CD4-positive, alpha-beta T cell (primary cell): ENCODE measurements at places on chromosomes 13 and 19.

DNA sequence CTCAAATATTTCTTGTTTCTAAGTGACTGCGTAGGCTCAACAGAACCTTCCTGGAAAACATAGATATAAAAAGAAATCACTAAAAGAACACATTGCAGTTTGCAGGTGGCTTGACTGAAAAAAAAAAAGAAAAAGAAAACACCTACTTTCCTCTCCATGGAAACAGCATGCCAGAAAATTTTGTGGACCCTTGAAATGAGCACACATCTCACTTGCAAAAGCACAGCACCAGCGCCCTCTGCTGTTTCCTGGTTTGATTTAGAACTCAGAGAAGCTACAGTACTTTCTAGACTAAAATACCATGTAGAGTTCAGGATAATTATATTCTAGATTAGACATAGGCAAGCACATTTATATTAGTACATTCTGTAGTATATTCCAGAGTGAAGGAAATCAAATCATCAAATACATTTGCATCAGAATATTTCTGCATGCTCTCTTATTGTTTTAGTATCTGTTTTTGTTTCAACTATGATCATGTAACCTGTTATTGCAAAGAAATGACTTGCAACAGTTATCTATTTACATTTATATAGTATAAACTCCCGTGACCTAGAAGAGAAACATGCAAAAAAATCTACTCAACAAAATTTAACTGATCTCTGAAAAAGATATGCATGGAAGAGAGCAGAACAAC lies 22.3 kb upstream of the XPO4 start:
- peak; percentile 66 for DNase-seq

GRCh38 chr13:33227927-33228647 lies 57.5 kb downstream of the STARD13 start:
- DNase-seq, result no peak

GRCh38 chr13:78601124-78601873 lies 2.1 kb downstream of the POU4F1 start:
- no peak for DNase-seq

DNA sequence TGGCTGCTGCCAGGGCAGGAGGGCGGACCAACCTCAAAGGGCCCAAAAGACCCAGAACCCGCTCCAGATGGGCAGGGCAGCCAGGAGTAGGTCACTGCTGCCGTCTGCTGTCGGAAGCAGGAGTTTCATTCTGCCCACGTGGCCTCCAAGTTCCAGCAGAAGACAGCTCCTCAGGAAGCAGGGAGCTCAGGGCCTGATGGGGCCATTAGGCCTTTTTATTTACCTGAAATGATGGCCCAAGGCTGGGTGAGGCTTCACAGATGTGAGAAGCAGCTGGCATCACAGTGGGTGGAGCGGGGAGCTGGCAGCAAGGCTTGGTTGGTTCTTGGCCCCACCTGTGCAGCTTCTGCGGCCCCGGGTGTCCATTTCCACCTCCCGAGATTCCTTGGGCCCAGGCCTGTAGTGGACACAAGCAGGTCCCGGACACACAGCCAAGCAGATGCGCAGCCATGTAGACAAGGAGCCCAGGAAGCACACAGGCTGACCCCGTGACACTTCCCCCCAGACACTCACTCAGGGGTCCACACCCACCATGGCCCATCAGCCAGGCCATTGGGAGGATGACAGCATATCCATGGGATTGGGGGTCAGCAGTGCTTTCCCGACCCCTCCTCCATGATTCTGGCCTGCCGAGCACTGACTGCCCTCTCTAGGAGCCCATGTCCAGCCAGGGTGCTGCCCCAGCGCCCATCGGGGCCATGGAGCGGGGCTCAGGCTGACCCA lies 26.4 kb downstream of the C13orf46 start:
- DNase-seq, result no peak

- no peak for DNase-seq
Observed at GRCh38 chr19:47613165-47614020, 4.5 kb downstream of the BICRA start.

DNA sequence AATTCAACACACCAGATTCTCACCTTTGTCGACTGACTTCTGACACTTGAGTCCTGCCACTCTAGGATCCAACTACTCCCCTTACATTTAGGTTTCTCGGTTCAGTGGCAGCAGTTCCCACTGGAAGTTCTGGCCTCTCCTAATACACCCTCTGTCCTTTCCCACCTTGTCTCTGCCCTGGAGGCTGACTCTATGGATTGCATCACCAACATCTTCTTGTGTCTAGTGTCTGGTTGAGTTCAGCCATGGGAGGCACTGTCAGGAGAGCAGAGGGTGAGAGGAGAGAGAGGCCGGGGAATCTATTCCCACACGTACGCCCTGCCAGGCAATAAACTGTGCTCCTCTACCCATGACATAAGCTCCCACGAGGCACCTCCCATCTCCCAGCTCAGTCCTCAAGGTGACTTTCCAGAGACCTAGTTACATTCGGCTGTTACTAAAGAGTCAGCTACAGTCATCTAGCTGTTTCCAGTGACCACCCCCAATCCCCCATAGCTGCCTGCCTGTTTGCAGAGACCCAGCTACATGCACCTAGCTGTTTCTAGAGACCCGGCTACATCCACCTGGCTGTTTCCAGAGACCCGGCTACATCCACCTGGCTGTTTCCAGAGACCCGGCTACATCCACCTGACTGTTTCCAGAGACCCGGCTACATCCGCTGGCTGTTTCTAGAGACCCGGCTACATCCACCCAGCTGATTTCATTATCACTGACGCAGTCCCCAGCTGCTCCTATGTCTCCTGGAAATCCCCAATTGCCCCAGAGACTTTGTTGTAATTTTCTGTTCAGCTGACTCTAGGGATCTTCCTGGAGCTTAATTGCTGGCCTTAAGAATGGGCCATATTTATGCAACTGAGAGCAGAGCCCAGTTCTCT lies 8.1 kb upstream of the LILRB4 start:
- no peak for DNase-seq

GRCh38 chr19:48372904-48373303 lies 8.7 kb downstream of the SYNGR4 start:
- DNase-seq, result no peak

DNA sequence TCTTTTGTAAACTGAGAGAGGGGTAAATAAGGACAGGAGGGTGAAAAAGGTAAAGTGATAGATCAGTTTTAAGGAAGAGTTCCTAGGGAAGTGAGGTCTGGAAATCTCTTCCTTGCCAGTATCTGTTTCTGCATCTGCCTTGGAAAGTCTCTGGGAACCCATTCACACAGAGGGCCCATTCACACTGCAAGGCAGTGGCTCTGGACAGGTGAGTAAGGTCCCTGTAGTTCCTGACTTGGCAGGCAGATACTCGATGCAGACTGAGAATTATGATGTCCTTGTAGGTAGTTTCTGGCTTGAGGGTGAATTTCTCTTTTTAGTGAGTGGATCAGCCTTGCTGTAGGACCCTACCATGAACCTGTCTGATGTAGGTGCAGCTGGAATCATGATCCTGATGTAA lies 293.3 kb downstream of the NALCN start:
- DNase-seq, result no peak

- no peak for DNase-seq
Observed at GRCh38 chr19:56942756-56943155, 102.2 kb upstream of the PEG3 start.

DNA sequence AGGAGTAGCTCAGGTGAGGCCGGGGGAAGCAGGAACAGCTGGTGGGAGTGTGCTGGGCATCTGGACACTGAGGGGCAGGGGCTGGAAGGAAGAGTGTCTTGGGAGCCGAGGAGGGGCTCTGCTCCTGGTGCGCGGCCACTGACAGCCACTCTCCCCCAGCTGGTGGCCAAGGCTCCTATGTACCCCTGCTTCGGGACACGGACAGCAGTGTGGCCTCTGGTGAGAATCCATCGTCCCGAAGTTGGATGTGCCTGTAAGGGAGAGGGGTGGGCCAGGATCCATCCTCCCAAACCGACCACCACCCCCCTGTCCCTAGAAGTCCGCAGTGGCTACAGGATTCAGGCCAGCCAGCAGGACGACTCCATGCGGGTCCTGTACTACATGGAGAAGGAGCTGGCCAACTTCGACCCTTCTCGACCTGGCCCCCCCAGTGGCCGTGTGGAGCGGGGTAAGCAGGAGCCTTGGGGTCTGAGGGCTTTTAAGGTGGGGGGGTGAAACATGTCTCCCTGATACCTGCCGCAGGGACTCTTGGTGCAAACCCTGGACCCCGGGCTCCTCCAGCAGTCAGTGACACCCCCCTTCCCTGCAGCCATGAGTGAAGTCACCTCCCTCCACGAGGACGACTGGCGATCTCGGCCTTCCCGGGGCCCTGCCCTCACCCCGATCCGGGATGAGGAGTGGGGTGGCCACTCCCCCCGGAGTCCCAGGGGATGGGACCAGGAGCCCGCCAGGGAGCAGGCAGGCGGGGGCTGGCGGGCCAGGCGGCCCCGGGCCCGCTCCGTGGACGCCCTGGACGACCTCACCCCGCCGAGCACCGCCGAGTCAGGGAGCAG lies 2.0 kb upstream of the USF2 start:
- DNase-seq, result no peak

- DNase-seq, result no peak
Observed at GRCh38 chr19:38383184-38383583, 4.7 kb downstream of the GGN start.

DNA sequence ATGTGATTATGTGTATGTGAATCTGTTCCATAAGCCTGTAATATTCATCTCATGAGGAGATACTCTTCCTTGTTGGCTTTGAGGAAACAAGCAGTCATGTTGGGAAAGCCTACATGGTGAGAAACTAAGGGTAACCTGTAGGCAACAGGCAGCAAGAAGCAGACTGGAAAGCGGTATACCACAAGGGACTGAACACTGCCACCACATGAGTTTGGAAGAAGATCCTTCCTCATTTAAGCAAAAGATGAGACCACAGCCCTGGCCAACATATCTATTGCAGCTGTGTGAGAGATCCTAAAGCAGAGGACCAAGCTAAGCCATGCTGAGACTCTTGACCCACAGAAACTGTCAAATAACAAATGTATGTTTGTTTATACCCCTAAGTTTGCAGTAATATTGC lies 134.8 kb downstream of the B3GLCT start:
- DNase-seq, result no peak

- peak; percentile 18 for DNase-seq
Observed at GRCh38 chr19:18894254-18895037, 1.5 kb downstream of the CERS1 start.

- no peak for DNase-seq
Observed at GRCh38 chr13:77811381-77811780, 107.2 kb downstream of the EDNRB start.
